ENCODE measurements at places on chromosomes 4 and X.

DNA sequence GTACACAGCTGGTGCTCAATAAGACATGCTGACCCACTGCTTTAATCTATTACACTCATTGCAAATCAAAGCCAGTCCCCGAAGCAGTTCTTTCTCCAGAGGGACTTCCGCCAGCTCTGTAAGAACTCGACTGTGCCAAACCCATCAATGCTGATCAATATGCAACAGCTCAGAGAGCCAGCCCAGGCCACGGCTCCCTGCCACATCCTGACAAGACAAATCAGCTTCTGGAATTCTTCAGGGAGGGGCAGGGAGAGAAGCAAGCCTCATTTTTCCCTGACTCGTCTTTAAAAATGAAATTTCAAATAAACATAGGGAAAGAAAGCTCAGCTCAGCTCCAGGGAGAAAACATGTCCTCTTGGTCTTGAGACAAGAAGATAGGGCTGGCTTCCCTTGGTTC lies 5.3 kb upstream of the ADRA2C start:
- DNase-seq = no peak

- no peak for DNase-seq
Measured at GRCh38 chr4:666822-667544, 7.1 kb downstream of the ATP5ME start.

- DNase-seq = no peak
Measured at GRCh38 chr4:11632483-11632882, 203.8 kb upstream of the HS3ST1 start.

DNA sequence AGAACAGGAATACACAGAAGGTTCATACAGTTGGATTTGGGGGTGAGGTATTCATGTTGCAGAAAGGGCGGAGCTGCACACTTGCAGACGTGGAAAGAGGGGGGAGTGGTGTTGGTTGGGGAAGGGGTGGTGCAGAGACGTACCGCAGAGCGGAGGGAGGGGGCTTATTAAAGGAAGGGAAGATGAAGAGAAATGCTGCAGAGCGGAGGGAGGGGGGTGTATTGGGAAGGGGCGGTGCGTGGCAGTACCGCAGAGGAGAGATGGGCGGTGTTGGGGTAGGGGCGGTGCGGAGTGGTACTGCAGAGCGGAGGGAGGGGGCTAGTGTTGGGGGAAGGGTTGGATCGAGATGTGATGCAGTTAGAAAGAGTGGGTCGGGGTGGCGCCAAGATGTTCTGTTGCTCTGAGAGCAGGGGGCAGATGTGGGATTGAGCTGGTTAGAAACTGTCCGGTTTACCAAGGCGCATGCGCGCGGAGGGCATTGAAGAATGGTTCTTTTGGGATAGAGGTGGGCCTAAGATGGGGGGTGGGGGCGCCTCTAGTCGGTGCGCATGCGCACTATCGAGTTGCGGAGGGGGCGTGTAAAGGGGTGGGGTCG lies 900 bp downstream of the TRO start:
- DNase-seq = peak; percentile 14

- no peak for DNase-seq
Measured at GRCh38 chrX:940691-941090, 271.8 kb downstream of the CRLF2 start.

All from effector CD4-positive, alpha-beta T cell (primary cell).